Activated T-cell treated with anti-CD3 and anti-CD28 coated beads, Interleukin-2, amount 50 U/mL, for 72 hours (primary cell): ENCODE measurements at places on chromosomes 3 and 15. TPM values are rescaled to one million over a fixed set of nuclear protein-coding genes. Genes with fewer than 3 reads are reported as not detected.

Gene DLL4
- total RNA-seq: 0.19 TPM

Gene SERPINI2
- not detected for total RNA-seq

Gene AGBL1
- 0.14 TPM for total RNA-seq

Gene LRRC49
- total RNA-seq: 0.41 TPM

Gene GPR176
- 0.41 TPM for total RNA-seq

Gene CPLX3
- total RNA-seq: 0.14 TPM

Gene SPATA12
- not detected for total RNA-seq

Gene DAZL
- not detected for total RNA-seq

Gene FXR1
- total RNA-seq: 196 TPM

- DNase-seq: no peak
These were observed 9.3 kb upstream of the SSUH2 start for GRCh38 chr3:8653800-8654408.

DNA sequence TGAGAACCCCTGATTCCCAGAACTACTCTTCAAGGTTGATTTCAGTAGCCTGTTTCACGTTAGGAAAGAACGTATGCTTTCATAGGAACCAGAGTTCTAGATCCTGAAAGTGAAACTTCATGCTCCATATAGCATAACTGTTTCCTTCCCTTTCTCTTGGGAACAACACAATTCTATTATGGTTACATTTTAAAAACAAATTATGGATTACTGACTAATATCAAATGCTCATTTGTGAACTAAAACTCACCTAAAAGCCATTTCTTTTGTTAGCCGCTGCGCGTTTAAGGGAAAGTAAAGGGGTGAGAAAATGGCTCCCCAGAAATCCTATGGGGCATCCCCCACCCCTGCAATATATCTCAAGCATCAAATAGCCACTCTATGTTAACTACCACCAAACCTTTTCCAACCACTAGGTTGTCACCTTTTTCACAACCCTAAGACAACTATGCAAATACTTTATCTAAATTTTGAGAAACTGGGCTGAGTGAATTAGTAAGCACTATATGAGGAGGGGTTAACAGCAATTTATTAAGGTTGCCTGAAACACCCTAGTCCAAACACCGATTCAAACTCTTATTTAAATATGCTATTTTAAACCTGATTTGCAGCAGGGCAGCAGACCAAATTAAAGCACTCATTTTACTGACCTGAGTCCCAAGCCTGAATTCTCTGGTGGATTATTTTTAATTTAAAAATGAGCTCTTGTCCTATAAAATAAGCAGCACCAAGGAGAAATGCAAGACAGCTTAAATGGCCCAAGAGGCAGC, 2.4 kb downstream of the SIAH2 start:
- peak; percentile 66 for DNase-seq

GRCh38 chr15:42549741-42550392, 1.2 kb downstream of the HAUS2 start:
- DNase-seq: no peak

- DNase-seq: no peak
These were observed 317.5 kb upstream of the CNTN6 start for GRCh38 chr3:775178-775880.

GRCh38 chr15:87827131-87827530, 429.4 kb downstream of the NTRK3 start:
- no peak for DNase-seq

DNA sequence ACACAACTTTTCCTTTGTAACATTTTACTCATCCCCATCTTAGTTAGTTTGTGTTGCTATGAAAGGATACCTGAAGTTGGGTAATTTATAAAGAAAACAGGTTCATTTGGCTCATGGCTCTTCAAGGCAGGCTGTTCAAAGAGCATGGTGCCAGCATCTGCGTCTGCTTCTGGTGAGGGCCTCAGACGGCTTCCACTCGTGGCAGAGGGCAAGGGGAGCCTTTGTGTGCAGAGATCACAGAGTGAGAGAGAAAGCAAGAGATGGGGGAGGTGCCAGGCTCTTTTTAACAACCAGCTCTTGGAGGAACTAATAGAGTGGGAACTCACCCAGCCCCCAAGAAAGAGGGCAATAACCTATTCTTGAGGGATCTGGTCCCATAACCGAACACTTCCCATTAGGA, 23.1 kb downstream of the PLA2G4F start:
- no peak for DNase-seq

DNA sequence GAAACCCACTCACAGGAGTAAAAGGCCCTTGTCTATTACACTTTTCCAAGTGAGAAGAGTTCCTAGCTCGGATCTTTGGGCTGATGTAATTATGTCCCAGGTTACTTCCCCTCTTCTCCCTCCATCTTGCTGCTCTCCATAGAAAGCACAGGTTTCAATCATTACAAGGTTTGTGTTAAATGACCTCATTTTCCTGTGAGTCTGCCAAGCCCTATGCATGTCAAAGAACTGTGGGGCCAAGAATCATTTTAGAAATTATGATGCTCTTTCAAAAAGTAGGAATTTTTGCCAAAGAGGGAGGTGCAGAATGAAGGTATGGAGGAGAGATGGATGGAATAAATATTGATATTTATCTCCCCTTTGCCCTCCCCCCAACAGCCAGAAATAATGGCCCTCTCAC, 129.3 kb upstream of the TPM1 start:
- DNase-seq: no peak

GRCh38 chr3:82561784-82562183, 800.3 kb upstream of the GBE1 start:
- DNase-seq: no peak

GRCh38 chr3:119809249-119810017, 27.5 kb downstream of the NR1I2 start:
- no peak for DNase-seq

DNA sequence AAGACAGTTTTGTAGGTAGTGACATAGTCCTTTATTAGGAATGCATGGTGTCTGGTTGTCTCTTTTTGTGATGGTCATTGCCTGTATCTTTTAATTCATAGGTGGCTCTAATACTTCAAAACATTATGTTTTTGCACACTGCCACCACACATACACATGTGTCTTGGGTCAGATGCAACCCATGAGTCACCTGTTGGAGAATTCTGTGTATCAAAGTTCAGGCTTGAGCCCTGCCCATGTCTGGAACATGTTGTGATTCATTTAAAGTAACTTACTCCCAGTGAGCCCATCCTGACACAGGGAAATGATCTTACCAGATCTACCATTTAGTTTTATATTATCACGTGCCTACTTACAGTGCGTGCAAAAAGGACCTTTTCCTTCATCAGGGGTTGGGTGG, 142.7 kb downstream of the GHSR start:
- no peak for DNase-seq

GRCh38 chr3:10596746-10597448, 91.5 kb upstream of the ATP2B2 start:
- no peak for DNase-seq

GRCh38 chr3:16171009-16171408, 3.5 kb upstream of the GALNT15 start:
- no peak for DNase-seq

GRCh38 chr3:167323572-167323971, 56.5 kb downstream of the ZBBX start:
- DNase-seq: no peak

- no peak for DNase-seq
These were observed 736.4 kb downstream of the FHIT start for GRCh38 chr3:60514866-60515265.

- DNase-seq: no peak
These were observed 299.4 kb upstream of the RORA start for GRCh38 chr15:61528581-61528910.

DNA sequence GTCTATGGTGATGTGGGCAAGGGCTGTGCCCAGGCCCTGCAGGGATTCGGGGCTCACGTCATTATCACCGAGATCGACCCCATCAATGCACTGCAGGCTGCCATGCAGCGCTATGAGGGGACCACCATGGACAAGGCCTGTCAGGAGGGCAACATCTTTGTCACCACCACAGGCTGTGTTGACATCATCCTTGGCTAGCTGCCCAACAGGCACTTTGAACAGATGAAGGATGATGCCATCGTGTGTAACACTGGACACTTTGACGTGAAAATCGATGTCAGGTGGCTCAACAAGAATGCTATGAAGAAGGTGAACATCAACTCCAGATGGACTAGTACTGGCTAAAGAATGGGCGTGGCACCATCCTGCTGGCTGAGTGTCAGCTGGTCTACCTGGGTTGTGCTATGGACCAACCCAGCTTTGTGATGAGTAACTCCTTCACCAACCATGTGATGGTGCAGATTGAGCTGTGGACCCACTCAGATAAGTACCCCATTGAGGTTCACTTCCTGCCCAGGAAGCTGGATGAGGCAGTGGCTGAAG, 6.1 kb upstream of the USP8 start:
- peak; percentile 8 for DNase-seq

GRCh38 chr3:136067211-136067610, 101.7 kb downstream of the PPP2R3A start:
- no peak for DNase-seq

DNA sequence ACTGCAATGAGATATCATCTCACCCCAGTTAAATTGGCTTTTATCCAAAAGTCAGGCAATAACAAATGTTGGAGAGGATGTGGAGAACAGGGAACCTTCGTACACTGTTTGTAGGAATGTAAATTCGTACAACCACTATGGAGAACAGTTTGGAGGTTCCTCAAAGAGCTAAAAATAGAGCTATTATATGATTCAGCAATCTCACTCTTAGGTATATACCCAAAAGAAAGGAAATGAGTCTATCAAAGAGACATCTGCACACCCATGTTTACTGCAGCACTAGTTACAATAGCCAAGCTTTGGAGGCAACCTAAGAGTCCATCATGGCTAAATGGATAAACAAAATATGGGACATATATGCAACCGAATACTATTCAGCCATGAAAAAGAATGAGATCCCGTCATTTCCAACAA, 68.0 kb upstream of the HES1 start:
- no peak for DNase-seq

DNA sequence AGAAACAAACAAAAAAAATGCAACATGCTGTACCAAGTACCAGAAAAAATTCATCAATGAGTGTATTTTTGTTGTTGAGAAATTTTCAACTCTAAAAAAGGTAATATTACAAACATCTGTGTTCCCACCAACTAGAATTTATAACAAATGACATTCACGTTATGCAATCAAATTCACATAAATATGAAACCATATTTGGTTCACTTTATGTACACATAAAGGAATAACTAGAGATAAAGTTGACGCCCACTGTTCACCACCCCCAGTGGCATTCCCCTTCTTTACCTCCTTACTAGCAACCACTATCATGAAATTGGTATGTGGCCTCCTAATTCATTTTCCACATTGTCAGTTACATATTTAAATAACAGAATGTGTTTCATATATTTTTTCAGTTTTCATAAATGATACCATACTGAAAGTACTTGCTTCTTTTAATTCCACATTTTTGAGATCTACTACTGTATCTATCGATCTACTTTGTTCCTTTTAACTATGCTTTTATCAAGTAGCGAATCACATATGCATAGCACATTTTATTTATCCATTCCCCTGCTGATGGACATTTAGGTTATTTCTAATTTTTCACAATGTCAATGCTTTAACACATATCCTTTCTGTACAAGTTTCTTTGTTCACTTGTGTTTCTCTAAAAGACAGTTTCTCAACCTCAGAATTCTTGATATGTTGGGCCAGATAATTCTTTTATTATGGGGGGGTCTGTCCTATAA, 34.5 kb downstream of the TBC1D5 start:
- DNase-seq: no peak

DNA sequence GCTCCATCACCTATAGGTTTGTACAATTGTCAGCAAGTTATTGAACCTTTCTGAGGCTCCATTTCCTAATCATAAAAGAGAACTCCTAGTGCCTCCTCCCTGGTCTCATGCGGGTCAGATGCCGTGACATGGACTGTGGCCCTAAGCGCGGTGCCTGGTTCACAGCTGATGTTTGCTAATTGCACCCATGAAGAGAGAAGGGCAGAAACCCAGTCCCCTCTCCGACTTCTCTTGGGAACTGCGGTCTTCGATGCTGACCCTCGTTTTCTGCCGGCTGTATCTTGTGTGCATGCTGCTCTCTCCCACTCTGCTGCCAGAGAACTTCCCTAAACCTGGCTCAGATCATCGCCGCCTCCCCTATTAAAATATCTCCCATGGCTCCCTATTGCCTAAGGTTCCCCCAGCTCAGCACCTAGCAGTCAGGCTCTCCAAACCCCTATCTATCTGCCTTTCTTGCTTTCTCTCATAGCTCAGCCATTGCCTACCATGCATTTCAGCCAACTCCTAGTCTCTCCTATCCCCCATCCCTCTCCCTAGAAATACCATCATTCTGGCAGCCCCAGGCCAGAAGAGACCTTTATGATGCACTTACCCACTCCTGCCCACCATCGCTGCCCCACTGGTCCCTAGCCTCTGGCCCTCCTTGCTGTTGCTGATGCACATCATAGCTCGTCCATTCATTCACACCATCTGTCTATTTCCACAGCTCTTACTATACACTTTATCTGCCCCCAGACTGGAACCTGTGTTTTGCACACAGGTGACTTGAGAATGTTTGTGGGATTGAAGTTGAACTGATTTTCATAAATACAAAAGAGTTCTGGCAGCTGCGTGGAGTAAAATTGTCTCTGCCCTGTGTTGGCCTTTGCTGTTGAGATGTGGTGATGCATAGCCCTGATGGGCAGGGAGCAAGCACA, 6.6 kb downstream of the ISG20 start:
- no peak for DNase-seq

GRCh38 chr3:152389316-152389934, 120.7 kb downstream of the MBNL1 start:
- no peak for DNase-seq

DNA sequence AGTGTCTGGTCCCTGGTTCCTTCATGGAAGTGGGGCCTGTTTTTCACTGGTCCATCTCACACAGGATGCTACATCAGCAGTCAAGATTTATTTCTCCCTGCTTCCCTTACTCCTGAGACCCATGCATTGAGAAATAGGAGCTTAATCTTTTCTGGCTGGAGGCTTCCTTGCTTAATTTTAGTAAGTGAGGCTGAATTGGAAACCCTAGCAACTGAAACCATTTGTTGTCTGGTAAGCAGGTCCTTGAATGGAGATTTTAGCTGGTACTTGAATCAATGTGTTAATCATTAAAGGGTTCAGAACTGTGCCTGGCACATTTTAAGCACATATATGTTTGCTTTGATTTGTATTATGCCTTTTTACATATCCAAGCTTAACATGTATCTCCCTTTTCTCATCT, 20.2 kb upstream of the MEF2A start:
- DNase-seq: no peak

- no peak for DNase-seq
These were observed 11.2 kb upstream of the MST1R start for GRCh38 chr3:49914906-49915305.

- peak; percentile 31 for DNase-seq
These were observed 50.0 kb downstream of the RLBP1 start for GRCh38 chr15:89171136-89172072.

DNA sequence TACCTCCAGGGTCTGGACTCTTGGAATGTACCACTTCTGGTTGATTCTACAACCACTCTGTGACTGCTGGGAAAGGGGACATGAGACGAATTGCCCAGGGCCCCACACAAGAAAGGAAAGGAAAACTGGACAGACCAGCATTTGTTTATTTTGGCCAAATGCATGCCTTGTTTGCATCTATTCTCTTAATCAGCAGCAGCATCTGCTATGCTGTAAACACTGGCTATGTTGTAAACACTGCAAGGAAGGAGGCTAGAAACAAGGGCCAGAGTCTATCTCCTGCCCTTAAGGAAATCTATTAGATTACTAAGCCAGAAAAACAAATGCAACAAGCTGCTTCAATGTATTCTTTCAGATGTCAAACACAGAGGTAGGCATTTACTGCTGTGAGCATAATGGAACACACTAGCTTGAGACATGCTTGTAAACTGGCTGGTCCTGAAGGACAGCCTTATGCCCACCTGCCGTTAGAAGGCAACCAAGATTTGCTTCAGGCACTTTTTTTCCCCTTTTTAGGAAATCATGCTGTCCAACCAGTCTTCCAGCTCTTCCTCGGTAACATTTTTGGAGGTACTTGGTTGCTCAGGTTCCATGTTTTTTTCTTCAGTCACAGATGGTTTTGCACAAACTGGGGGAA, 102.1 kb upstream of the CHRM5 start:
- DNase-seq: no peak
